ENCODE measurements at places on chromosomes 1 and 21.

GRCh38 chr1:26537951-26538352 lies 8.4 kb downstream of the RPS6KA1 start:
- no peak for DNase-seq

GRCh38 chr1:89483010-89483756 lies 41.4 kb upstream of the LRRC8B start:
- DNase-seq: peak; percentile 69

DNA sequence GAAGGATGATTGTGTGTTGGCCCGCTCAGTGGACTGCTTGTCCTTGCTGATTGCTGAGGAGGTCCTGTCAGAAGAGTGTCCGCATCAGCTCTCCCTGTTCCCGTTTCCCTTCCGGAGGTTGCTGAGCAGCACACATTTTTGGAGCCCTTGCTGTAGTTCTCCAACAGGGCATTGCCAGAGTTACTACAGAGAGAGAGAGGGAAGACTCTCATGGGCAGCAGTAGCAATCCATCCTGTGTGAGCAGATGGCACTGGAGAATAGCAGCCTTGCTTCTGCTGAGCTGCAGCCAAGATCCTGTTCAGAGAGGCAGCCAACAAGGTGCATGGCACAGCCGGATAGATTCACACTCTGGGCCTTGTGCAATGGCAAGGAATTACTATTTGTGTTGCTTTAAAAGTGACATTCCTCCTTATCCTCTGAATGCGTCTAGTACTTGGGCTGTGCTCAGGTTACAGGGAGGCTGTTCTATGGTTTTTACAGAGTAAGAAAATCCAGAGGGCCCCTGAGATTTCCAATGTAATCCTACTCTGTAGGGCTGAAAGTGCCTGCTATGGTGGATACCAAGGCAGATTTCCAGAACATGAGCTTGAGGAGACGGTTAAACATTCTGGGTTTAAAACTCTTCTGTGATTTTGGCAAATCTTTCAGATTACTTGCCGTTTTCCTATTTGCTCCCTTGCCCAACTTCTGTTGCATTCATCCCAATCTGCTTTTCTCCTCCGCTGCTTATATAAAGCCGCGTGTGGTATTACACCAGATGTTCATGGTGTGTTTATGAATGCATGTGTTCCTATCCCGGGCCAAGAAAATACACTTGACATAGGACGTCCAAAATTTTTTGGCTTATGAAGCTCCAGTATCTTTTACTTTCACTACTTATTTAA lies 27.4 kb downstream of the AK4 start:
- peak; percentile 87 for DNase-seq

GRCh38 chr1:198186916-198187580 lies 30.2 kb downstream of the NEK7 start:
- no peak for DNase-seq

DNA sequence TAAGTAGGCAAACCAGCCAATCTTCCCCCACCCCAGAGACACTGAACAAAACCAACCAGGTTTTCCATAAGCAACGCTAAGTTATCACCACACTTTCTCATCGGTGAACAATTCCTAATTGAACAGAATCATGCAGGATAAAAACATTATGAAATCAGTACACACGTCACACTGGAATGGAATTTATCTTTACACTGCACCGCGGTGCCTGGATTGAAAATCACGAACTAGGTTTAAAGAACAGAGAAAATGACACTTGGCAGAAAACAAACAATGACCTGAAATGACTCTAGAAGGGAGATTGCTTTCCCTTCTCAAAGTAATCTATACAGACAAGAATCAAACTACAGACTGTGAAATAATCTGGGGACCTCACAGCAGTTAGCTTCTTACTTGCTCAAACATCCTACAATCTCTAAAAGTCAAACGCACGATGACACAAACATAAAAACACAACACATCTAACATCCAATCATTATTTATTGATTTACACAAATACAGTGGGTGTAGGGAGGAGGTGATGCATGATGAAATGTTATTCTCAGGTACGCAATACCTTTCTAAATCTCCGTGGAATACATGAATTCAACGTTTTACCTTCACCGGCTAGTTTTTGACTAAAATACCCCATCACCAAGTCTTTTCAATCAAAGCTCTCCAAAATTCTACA lies 1.9 kb downstream of the EIF4G3 start:
- DNase-seq: no peak

GRCh38 chr1:13950637-13951036 lies 250.6 kb downstream of the PRDM2 start:
- DNase-seq: no peak

- no peak for DNase-seq
Measured at GRCh38 chr1:206708058-206708457, 23.4 kb downstream of the MAPKAPK2 start.

- DNase-seq: no peak
Measured at GRCh38 chr1:175599212-175599705, 144.1 kb downstream of the TNR start.

- no peak for DNase-seq
Measured at GRCh38 chr1:39387452-39387851, 104.0 kb upstream of the BMP8A start.

DNA sequence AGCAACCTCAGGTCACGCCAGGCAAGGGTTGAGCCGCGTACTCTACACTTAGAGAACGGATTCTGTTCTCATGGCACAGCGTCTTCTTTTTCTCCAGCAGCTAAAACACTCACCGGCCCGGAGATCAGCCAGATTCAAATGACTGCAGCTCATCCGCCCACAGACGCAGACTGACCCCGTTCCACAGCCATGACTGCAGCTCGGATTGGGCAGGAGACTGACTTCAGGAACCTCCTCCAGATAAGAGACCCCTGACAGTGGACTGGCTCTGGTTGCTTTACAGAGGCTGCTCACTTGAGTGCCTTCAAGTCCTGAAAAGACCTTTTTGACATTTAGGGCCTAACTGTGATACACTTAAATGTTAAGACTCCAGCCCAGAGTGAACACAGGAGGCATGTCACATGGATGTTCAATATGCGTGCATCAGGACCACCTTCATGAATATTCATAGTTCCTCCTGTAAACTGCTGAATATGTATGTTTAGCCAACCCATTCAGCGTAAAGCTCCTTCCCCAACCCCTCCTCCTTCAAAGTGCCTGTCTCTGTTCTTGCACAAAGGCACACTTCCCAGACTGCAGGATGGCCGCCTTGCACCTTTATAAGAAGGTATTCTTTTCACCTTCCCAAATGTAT lies 42.6 kb downstream of the BACE2 start:
- no peak for DNase-seq

DNA sequence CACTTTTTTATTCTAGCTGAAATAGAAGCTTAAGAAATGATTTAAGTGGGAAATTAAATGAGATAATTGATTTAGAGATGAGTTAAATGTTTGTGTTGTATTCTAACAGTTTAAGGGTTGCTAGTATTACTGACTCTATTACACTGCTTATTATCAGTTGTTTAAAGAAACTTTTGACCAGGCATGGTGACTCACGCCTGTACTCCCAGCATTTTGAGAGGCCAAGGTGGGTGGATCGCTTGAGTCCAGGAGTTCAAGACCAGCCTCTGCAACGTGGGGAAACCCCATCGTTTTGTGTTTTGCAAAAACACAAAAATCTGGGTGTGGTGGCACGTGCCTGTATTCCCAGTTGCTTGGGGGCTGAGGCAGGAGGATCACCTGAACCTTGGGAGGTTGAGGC lies 14.2 kb downstream of the CLIC4 start:
- DNase-seq: no peak

DNA sequence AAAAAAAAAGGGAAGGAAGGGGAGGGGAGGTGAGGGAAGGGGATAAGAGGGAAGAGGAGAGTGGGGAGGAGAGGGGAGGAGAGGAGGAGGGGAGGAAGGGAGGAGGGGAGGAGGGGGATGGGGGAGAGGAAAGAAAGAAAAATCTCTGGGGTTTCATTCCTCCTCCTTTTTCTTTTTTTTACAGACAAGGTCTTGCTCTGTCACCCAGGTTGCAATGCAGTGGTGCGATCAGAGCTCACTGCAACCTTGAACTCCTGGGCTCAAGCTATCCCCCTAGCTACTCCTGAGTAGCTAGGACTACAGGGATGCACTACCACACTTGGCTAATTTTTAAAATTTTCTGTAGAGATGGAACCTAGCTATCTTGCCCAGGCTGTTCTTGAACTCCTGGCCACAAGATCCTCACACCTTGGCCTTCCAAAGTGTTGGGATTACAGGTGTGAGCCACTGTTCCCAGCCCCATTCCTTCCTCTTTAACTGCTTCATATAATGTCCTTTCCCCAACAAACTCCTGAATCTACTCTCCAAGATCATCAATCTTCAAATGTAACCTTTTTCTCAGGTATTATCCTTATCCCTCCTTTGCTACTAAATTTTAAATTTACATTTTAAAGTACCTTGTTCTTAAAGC lies 23.2 kb downstream of the GON4L start:
- no peak for DNase-seq

- no peak for DNase-seq
Measured at GRCh38 chr21:36508948-36509347, 29.0 kb upstream of the CLDN14 start.

DNA sequence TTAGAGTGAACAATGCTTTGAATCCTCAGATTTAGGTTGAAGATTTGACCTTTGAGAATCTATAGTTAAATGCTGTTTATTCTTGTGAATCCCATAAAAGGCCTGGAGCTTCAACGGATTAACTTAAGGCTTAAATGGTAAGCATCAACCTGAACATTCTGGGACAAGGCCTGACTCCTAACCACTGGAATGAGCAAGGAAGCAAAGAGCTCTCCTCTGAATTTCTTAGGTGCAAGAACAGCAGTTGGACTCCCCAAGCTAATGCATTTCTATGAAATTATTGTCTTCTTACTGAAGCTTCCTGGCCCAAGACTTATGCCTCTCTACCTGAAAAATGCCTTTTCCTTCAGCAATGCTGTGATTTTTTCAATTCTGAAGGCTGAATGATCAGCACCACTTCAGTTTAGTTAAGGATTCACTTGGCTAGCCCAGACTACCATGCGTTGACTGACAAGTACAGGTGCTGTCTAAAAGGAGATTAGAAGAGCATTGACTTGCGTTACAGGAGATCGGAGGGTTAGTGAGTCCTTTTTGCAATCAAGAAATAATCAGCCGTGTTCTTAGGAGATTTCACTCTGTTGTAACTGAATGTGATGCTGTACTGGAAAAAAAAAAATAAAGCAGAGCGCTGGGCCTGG lies 178.5 kb downstream of the ZC3H11B start:
- DNase-seq: no peak

- no peak for DNase-seq
Measured at GRCh38 chr1:63799307-63799706, 25.5 kb downstream of the ROR1 start.

DNA sequence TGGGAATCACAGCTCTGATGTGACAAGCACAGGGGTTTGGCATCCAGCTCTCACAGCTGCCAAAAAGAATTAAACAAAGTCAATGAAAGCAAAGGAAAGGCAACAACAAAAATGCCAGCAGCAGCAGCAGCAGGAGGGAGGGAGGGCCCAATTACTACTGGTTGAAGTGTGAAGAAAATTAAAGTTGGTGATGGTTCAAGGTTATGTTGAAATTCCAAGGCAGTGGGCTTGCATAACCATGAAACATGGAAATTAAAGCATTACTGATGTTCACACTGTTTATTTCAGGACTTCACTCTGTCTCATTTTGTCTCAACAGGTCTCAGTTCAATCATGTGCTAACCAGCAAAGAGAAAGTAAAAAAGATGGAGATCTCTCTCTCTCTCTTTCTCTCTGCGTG lies 220.3 kb upstream of the LYPLAL1 start:
- DNase-seq: no peak

- no peak for DNase-seq
Measured at GRCh38 chr21:33971492-33972013, 55.9 kb upstream of the ATP5PO start.

GRCh38 chr1:157035121-157035520 lies 10.4 kb downstream of the ARHGEF11 start:
- DNase-seq: no peak

DNA sequence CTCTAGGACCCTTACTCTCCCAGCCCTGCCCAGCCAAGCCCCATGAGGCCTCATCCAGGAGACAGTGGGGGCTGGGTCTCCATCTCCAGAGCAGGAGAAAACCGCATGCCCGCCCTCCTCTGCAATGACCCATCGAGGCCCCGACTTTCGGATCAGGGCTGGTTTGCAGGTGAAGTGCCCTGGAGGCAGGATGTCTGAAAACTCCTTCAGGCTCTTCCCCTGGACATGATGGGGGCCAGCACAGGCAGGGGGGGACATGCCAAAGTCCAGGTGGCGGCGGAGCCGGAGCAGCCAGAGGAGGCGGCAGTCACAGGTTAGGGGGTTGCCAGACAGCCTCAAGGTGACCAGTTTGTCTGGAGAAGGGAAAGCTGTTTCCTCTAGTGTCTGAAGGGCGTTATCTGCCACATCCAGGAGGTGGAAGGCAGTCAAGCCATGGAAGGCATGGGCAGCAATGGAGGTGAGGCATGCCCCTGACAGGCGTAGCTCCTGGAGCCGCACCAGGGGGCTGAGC lies 3.9 kb downstream of the LINGO4 start:
- no peak for DNase-seq

DNA sequence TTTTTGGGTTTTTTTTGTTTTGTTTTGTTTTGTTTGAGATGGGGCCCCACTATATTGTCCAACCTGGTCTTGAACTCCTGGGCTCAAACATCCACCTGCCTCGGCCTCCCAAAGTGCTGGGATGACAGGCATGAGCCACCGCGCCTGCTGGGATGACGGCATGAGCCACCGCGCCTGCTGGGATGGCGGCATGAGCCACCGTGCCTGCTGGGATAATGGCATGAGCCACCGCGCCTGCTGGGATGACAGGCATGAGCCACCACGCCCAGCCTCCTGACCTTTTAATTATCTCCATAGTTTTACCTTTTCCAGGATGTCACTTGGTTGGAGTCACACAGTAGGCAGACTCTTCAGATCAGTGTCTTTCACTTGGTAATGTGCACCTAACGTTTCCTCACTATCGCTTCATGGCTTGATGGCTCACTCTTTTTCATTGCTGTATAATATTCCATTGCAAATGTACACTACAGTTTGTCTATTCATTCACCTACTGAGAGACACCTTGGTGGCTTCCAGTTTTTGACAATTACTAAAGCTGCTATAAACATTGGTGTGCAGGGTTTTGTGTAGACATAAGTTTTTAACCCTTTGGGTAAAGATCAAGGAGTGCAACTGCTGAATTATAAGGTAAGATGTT lies 10.1 kb upstream of the PDXK start:
- DNase-seq: no peak
